ENCODE measurements at places on chromosomes 6 and 20. TPM values are rescaled to one million over a fixed set of nuclear protein-coding genes. Genes with fewer than 3 reads are reported as not detected.
A peak's percentile ranks its signal among the peaks of the same experiment; 100 is the strongest.

- DNase-seq: no peak
Observed at GRCh38 chr6:90849686-90850085, 262.8 kb upstream of the MAP3K7 start.

DNA sequence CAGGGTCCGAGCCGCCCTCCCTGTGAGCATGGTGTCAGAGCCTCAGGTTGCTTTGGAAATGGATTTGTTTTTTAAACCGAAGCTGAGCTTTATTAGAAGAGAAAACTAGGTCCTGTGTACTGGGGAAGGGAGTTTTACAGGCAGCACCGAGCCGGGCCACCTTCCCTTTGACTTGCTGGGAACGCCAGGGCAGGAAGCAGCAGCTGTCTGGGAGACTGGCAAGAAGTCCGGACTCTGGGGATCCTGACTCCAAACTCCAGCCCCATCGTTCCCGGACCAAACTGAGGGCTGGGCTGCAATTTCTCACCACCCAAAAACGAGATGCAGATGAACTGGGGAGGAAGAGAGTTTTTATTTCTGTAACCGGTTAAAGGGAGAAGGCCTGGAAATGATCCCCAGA, 214.9 kb upstream of the KCNG1 start:
- no peak for DNase-seq

- no peak for DNase-seq
Observed at GRCh38 chr6:132142768-132143167, 191.6 kb upstream of the CCN2 start.

GRCh38 chr6:135211306-135211702, 30.2 kb downstream of the MYB start:
- no peak for DNase-seq

DNA sequence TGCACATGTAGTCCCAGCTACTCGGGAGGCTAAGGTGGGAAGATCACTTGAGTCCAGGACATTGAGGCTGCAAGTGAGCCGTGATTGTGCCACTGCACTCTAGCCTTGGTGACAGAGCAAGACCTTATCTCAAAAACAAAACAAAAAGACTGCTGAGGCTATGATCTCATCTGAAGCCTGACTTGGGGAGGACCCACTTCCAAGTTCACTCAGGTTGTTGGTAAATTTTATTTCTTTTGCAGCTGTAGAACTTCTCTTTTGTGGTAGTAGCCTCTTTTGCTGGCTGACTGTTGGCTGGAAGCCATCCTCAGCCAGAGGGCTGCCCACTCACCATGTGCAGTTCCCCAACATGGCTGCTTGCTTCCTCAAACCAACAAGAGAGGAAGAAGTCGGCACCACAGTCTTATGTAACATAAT, 36.8 kb upstream of the ME1 start:
- no peak for DNase-seq

DNA sequence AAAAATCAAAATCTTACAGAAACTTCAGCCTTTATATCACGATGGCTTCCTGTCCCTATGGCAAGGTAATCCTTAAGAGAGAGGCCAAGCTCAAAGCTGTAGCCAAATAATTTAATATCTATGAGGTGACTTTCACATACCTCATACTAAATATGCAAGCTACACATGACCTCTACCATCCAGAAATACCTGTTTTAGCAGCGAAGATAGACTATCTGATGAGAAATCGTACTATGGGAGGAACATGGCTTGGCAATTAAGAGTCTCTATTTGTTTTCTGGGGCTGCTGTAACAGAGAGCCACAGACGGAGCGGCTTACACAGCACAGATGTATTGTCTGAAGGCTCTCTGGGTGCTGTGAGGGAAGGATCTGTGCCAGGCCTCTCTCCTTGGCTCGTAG, 31.0 kb upstream of the SALL4 start:
- no peak for DNase-seq

- peak; percentile 67 for DNase-seq
Observed at GRCh38 chr6:46734867-46735719, at the start of gene PLA2G7. PLA2G7 (minus strand) TSS chr6:46735375; CDS start chr6:46722891, 12,484 bp downstream.

Gene ZFAND3
- total RNA-seq: 31.5 TPM

Gene OOEP
- total RNA-seq: 0.32 TPM

Gene HLA-DPA1
- total RNA-seq: 8.7 TPM

Gene SLC32A1
- total RNA-seq: not detected

Gene ECT2L
- not detected for total RNA-seq

Gene OR2H1
- total RNA-seq: not detected

All from pancreas (tissue), 10 donors.